NCI-H1417 (cell line): ENCODE measurements at places on chromosomes 3 and 15.

GRCh38 chr3:120497818-120498217 is 47.0 kb upstream of the FSTL1 start:
- DNase-seq = no peak

GRCh38 chr3:83122774-83123350 is 1361.4 kb upstream of the GBE1 start:
- DNase-seq = no peak

DNA sequence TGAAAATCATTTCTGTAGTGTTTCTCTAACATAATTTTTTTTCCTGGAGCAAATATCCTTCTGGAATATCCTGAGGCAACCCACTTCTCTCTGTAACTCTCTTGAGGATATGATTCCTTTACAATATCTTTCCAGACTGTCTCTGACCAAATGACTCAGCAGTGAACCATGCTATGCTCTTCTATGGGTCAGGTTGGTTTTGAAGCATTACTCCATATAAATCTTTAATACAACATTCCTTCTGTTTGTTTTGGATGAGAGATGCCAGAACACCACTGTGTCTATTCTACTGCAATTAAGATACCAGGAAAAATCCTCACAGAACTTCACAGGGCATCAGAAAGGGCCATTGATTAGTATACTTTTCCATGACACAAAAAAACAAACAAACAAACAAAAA is 626.4 kb upstream of the ZNF385D start:
- no peak for DNase-seq

DNA sequence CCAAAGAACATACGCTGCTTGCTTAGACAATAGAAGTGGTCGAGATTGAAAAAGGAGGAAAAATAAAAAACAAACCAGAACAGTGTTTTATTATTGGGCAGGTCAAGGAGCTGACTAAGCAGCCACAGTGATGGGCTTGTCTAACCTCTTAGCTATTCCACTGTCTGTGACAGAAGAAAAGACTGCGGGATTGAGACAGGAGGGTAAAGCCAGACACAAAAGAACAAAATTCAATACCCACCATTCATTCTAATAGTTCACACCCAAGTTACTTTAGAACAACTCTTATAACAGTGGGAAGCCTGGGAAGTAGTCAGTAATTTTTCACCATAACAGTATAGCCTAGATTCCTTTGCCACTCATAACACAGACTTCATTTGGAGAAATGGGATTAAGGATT is 435.4 kb downstream of the MFSD1 start:
- DNase-seq = no peak

GRCh38 chr3:45984331-45985312 is 11.0 kb downstream of the FYCO1 start:
- DNase-seq = no peak

GRCh38 chr3:182713743-182714517 is 79.4 kb upstream of the ATP11B start:
- DNase-seq = peak; percentile 86
